Mucosa of gallbladder (tissue), 1 donor: ENCODE measurements at places on chromosomes 12 and 14.

DNA sequence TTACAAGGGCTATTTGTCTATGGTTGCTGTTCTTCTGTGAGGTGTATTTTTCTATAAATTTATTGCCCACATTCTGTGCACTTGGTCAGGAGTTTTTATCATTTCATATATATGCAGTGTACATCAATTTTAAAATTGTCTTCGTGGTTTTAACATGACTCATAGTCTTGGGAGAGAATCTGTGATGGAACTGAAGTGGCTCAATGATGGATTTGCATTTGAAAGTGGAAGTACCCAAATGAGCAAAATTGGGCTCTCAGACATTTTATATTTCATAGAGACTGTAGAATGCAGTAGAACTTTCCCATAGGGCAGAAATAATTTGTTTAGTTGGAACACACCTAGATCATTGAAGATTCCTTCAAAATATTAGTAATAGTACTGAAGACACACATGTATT lies 1.9 kb upstream of the SCFD1 start:
- no peak for DNase-seq

- DNase-seq = no peak
Observed at GRCh38 chr12:98221243-98221808, 294.1 kb upstream of the TMPO start.

DNA sequence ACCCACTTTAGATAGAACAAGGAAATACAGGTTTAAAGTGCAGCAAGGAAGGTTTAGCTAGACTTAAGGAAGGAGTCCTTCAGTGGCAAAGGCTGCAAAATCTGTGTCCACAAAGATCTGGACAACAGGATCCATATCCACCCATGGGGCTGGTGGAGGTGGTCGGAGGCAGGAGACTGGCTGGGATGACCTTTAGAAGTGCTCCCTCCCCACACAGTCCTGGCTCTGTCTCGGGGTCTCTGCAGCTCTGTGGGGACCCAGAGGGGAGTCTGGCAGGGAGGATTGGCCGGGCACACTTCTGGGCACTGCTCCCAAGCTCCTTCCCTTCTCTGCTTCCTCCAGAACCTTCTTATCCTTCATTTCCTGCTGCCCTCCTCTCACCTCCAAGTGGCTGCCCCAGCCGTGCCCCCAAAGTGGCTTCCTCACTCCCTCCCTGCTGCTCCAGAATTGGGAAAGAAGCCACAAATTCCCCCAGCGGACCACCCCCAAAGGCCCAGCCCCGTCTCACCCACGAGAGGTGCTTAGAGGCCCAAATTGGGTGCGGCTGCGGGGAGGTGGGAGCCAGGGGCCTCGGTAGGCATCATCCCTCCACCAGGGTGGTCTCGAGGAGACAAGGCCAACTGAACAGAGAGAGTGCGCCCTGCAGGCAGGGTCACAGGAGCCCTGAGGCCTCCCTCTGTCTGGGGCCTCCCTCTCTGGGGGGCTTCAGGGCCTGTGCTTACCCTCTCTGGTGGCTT lies 21.9 kb upstream of the PGF start:
- DNase-seq = no peak

DNA sequence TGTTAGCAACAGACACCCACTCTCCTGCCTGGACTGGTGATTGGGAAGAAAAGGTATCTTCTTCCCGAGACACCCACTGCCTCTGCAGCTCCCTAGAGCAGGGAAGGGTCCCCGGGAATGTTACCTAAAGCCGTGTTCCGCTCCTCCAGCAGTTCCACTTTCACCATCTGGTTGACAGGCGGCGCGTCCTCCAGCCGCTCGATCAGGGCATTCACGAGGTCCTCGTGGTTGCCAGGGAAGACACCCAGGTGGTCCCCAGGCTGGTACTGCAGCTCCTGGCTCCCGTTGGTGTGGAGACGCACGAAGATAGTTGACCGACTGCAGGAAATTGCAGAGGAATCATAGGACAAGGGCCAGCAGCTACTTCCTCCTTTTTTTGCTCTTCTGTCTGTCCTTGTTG lies 44.2 kb upstream of the FBXO21 start:
- no peak for DNase-seq

DNA sequence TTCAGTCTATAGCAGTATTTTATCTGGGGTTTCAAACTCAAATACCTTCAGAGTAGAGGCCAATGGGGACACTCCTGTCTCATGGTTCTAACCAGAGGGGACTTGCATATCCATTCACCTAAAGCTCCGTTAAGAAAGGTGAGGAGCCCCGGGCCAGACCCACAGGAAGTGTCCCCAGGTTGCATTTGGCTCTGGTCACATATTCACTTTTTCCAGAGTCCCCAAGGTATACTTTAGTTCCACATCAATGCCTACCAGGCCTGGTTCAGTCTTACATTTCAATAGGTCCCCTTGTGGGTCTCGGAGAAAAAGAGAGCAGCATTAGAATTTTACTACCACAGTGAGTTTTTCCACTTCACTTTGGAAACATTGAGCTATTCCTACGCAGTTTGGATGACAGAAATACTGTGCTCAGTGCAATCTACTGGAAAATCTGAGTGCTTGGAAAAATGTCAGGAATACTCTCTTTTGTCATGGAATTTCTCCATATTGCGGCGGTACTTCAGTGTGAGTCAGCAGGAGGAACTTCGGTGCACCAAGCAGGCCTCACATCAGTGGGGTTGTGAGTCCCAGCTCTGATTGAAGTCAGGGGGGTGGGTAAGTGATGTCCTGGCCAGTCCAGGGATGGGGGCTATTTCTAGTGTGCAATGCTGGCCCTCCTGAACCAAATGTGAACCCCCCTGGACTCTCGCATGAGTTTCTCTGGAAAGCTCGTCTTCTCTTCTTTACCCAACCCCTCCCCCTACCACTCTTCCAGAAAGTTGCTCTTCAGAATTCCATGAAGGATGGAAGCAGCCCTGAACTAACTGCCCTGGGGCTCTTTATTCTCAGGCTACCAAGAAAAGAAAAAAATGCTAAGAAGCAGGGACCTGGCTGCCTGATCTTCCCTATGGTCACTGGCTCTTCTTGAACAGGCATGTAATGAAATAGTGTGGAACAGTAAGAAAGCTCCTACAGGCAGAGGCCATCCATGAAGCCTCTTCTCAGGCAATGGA lies 184.7 kb downstream of the PRKCH start:
- no peak for DNase-seq

GRCh38 chr12:84689638-84690037 lies 223.0 kb downstream of the SLC6A15 start:
- DNase-seq = no peak
